ENCODE measurements at places on chromosomes 2 and 18.

DNA sequence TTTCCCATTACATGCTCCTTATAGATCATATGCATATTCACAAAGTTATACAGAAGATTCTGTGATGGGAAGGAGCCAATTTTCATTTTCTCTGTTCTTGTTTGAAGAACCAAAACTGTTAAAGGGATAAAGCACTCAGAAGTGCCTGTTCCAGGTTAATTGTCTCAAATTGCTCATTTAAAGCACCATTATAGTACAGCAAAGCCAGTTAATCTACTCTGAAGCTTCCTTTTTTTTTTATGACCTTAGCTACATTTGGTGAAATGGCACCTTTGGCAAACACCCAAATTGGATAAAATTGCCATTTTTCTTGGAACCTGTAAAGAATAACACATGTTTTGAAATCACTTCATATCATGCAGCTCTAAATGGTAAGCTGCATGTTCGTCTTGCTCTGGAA, 1092.3 kb downstream of the BCL11A start:
- peak; percentile 94 for DNase-seq

- no peak for DNase-seq
Measured at GRCh38 chr2:146238254-146238966, 1606.4 kb upstream of the ACVR2A start.

- no peak for DNase-seq
Measured at GRCh38 chr2:215407061-215407460, 28.8 kb downstream of the FN1 start.

- no peak for DNase-seq
Measured at GRCh38 chr2:20561637-20562454, 89.1 kb downstream of the HS1BP3 start.

DNA sequence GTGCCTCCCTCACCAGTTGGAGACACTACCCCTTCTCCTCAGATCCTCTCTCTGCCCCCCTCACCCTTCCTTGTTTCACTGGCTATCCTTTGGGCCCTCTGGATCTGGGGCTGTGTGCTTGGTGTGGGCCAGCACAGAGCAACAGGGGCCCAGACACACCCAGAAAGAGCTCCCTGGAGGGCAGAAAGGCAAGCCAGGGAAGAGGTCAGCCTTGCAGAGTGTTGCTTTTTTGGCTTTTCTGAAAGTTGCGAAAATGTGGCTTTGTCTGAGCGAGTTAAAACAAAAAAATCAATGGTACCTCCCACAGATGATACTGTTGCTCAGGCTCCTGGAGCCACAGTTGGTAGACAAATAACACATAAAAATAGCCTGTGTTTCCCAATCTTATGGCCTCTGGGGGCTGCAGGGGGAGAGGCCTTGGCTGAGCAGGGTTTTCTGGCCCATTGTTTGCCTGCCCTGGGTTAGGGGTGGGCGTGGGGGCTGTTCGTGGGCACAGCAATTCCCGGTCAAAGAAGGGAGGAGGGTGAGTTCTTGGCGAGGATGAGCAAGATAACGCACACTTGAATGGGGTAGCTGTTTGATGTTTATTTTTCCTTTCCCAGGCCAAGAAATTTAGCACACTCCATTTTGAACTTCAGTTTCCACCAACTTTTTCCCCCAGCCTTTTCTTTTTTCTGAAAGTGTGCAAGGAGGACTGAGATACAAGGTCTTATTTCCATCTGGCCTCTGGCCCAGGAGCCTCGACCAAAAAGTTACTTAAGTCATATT, 167.0 kb upstream of the HAAO start:
- DNase-seq: no peak

DNA sequence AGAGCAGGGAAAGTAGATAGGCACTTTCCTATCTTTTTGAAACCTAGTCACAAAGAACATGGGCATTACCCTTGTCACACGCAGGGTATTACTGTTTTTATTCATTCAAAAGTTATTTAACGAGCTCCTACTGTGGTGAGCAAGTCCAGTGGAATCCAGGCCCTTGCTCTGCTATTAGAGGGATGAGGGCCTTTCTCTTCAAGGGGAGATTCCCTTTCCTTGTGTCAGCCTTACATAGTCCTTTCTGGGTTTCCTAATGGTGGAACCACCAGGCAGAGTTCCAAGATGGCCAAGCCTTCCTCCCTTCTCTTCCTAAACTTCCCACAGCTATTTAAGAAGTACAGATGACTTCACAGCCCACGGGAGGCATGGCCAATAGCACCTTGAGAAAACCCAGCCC, 64.6 kb downstream of the SPTBN1 start:
- no peak for DNase-seq

DNA sequence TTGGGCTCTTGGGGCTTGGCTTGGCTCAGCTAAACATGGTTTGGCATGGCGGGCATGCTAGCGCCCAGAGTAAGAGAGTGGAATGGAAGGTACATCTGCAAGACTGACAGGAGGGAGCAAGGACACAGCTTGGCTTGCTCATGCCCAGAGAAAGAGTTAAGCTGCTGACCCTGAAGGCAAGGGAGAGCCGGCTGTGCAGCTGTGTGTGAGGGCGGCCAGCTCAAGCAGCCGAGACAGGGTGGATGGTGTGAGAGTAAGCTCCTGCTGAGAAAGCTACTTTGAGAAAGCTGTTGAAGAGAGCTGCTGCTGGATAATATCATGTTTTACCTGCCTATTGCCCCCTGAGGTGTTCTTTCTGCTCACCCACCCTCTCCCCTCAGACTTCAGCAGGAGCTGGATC, 135.6 kb downstream of the CCBE1 start:
- no peak for DNase-seq

GRCh38 chr2:200929334-200930249, 33.9 kb downstream of the ORC2 start:
- DNase-seq: no peak

- DNase-seq: no peak
Measured at GRCh38 chr2:99880148-99880963, 262.0 kb downstream of the AFF3 start.

GRCh38 chr2:195559431-195559914, 97.6 kb upstream of the SLC39A10 start:
- DNase-seq: no peak

DNA sequence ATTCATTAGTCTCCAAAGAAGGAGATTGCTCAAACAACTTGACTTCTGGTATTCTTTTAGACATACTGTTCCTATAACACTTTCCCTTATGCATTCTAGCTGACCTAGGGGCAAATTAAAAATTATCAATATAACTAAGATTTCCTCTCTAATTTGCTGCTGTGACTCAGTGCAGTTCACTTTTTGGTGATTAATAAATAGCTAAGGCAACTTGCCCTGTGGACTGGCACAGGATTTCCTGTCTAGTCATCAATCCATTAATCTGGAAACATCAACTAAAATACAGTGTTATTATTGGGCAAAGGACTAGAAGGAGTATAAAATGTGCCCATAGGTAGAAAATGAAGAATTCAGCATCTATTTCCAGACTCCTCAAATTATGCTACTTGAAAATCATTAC, 83.5 kb upstream of the SERPINE2 start:
- no peak for DNase-seq

GRCh38 chr2:224101820-224102630, 62.9 kb upstream of the SERPINE2 start:
- no peak for DNase-seq

DNA sequence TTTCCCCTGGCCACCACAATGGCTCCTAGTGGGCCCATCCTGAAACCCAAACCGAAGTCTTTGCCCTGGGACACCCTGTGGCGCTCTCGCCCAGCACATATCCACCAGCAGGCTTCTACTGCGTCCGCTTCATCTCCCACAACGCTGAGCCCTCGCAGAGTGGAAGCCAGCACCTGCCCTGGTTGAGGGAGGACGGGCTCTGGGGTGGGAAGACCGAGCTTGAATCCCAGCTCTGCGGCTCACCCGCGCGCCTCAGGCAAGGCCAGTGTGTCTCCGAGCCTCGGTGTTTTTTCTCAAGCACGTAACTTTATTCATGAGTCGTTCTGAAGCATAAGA, 15.6 kb downstream of the KLF11 start:
- no peak for DNase-seq

- DNase-seq: no peak
Measured at GRCh38 chr2:189362283-189362682, 79.0 kb upstream of the WDR75 start.

All from NCI-H1105 treated with DMSO at 0.1 percent for 48 hours (cell line).